Activated T-cell treated with anti-CD3 and anti-CD28 coated beads, Interleukin-2, amount 50 U/mL, for 48 hours (primary cell): ENCODE measurements at places on chromosomes 2 and 18.
A peak's percentile ranks its signal among the peaks of the same experiment; 100 is the strongest.

DNA sequence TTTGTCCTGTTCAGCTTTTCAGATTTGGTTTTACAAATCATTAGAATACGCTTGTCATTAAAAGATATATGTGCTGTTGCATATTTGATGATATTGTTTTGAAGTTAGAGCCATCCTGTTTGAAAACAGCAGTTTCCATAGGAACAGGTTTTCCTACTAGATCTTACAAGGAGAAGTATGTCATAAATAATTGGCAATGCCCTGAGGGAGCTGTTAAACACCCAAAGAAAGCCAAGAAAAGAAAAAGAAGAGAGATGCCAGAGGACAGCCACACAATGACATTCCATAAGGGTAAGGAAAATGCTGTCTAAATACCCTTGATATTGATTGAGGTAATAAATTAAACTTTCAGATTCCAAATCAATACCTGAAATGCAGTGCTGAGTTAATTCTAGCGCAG, 392.2 kb upstream of the CRIM1 start:
- no peak for DNase-seq

DNA sequence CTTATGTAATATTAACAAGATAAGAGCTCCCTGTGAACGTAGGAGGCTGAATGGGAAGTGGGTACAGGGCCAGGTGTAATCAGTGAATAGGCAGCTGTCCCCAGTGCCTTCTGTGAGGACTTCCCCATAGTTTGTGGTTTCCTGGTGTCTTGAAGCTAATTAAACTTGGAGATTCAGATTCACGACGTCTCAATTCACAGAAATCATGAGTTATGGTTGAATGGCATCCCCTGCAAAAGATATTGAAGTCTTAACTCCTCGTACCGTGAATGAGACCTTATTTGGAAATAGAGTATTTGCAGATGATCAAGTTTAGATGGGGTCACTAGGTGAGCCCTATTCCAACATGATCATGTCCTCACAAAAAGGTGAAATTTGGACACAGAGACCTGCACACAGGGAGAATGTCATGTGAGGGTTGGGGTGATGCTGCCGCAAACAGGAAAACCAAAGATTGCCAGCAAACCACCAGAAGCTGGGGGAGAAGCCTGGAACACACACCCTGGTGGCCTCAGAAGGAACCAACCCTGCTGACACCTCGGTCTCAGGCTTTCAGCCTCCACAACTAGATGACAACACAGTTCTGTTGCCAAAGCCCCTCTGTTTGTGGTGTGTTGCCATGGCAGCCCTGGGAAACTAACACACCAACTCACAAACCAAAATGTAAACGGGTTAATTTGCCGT, 13.2 kb downstream of the ARL4C start:
- DNase-seq: peak; percentile 80

- DNase-seq: no peak
These were observed 9.0 kb upstream of the ATRAID start for GRCh38 chr2:27202854-27203253.

DNA sequence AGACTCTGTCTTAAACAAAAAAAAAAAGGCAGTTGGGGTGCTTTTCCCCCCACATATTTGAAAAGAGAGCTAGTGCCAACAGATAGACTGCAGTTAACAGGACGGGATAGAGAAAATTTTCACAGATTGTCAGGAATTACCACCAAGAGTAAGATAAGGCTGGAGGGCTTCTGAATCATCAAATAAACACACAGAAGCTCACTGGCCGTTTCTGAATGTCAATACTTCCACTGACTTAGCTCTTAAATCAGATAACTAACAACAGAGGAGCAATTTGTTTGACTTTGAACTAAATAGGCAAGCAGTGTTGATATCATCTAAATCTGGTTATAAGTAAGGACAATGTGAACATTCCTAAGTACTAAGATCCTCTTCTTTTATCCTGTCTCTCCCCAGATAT, 34.7 kb downstream of the PIEZO2 start:
- DNase-seq: no peak

DNA sequence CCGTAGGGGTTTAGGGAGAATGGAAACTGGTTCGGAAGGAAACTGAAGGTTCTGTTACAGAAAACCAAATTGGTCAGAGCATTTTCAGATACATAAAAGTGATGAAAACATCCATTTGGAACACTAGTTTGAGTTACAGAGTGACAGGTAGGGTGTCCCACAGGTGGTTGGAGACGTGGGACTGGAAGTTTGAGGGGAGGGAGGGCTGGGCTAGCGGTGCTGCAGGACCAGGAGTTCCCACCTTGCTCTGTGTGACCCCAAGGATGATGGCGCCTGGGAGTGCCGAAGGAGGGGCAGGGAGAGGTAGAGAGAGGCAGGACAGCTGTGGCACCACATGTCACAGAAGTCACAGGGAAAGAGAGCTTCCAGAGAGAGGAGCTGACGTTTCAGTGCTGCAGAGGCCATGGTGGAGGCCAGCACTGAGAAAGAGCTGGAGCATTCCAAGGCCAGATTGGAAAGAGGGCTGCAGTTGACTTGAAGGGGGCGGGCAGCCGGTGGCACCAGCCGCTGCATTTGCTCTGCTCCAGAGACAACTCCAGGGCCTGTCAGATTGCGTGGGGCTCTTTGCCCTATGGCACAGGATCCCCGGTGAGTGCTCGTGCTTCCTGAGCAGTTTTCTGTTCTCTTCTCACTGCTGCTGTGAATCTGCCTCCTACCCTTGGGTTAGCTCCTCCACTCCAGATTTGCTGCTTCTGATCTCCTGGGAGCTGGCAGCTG, 56.2 kb upstream of the FOSL2 start:
- no peak for DNase-seq

DNA sequence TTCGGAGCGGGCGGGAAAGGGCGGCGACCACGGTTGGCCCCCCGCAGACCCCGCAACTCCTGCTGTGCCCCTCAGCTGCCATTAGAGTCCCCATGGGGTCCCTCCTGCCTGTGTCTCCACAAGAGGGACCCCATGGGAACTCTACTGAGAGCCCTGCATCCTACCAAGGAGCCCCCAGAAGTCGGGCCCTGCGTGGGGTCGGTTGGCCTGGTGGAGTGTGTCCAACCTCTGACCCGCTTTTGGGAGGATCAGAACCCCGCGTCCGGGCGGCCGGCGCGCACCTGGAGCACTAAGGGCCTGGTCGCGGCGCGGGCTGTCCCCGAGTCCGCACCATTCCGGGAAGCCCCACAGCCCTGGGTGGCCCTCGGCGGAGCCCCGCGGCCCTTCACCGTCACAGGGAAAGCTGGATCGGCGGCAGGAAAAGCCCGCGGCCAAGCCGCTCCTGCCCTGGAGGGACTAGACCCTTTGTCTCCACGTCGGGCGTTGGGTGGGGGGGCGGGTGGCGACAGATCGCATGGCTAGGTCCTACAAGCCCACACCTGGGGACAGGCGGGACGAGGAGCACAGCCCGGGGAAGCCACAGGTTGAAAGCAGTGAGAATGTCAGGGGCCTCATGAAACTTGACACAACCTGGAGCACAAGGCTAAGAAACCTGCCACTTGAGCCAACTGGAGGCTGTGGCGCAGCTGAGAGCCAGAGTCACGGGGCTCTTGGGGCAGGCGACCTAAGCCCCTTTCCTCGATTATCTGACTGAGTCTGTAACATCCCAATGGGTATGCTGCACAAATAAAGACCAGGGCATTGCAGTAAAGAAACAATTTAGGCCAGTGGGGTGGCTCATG, 11.2 kb upstream of the CXXC1 start:
- DNase-seq: peak; percentile 18

- DNase-seq: no peak
These were observed 1055.2 kb upstream of the FANCL start for GRCh38 chr2:59296279-59296678.

DNA sequence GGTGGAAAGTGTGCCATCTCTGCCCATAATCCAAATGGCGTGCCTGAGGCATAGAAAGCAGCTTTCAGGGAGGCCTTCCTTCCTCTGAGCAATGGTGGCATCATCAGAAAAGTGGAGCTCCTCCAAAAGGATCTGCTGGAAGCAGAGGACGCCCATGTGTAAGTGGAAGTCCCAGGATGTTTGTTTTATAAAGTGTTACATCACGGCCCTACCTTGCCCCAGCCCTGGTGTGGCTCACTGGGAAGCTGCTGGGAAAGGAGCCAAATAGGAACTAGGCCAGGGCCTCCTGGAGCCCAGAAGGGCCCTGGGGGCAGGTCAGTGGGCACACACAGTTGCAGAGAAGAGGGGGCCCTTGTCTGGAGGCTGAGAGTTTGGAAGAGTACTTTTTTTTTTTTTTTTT, 4.2 kb upstream of the ODC1 start:
- no peak for DNase-seq

- DNase-seq: no peak
These were observed 118.4 kb upstream of the PPP1CB start for GRCh38 chr2:28633204-28633603.

GRCh38 chr2:15813481-15814266, 126.7 kb upstream of the MYCN start:
- DNase-seq: no peak

DNA sequence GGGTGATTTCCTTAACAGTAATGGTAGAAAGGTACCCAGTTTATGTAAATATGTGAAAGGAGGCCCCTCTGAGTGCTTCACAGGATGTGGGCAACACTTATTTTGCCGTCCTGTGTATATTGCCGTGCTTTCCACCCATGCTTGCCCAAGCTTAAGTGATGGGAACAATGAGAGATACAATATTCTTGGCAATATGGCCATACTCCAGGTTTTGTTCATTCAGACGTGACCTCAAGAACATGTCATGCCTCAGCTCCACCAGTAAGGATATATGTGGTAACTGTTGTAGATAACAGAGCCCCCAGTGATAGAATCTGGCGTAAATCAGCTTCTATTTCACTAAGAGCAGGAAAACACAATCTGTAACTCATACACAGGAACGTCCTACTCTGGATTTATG, 318.7 kb downstream of the PTPRM start:
- DNase-seq: no peak
